ENCODE measurements at places on chromosomes 7 and 10.

- no peak for DNase-seq
These were observed 215.2 kb downstream of the RPS24 start for GRCh38 chr10:78248651-78249464.

GRCh38 chr7:122719010-122719578 lies 16.4 kb upstream of the RNF148 start:
- DNase-seq, result no peak

DNA sequence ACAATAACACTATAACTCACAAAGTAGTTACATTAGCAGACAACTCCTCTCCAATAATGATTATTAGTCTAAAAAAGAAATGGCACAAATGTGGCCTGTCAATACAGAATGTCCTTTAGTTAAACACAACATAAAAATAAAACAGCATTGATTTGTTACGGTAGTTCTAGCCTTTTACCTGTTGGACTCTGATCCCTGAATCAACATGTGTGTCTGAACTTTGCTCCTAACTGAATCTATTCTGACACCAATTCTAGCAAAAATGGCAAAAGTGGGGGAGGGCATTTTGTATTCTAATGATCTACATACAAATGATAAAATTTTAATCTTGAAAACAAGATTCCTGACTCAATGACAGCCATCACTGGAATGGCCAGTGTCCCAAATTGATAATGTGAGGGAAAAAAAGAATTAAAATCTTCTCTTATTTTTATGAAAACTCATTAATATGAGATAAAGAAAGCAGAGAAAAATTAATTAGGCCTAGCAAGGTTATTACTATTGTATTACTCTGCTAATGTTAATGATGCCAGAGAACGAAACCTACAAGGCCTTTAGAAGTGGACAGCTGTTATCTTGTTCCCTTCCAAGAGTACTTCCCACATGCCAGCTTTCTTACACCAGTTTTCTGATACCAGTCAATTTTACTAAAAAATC lies 30.2 kb downstream of the FRA10AC1 start:
- DNase-seq, result no peak

GRCh38 chr7:82172881-82173280 lies 270.7 kb downstream of the CACNA2D1 start:
- DNase-seq, result no peak

DNA sequence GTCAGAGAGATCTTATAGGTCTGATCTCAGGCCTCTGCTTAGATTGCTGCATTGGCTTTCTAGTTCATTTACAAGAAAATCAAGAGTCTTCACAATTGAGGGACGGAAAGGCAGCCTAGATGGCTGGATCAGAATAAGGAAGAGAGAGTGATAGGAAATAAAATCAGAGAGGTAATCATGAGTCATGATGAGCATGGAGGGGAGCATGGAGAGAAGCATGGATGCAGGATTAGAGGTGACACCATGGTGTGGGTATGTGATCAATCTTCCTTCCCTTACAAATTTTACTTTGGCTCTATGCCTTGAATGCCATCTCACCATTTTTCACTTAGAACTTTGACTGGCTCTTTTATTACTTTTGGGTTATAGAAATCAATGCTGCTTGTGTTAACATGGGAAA lies 1.4 kb downstream of the BCCIP start:
- DNase-seq, result no peak

- no peak for DNase-seq
These were observed 6.2 kb downstream of the PLXNA4 start for GRCh38 chr7:132569884-132570614.

DNA sequence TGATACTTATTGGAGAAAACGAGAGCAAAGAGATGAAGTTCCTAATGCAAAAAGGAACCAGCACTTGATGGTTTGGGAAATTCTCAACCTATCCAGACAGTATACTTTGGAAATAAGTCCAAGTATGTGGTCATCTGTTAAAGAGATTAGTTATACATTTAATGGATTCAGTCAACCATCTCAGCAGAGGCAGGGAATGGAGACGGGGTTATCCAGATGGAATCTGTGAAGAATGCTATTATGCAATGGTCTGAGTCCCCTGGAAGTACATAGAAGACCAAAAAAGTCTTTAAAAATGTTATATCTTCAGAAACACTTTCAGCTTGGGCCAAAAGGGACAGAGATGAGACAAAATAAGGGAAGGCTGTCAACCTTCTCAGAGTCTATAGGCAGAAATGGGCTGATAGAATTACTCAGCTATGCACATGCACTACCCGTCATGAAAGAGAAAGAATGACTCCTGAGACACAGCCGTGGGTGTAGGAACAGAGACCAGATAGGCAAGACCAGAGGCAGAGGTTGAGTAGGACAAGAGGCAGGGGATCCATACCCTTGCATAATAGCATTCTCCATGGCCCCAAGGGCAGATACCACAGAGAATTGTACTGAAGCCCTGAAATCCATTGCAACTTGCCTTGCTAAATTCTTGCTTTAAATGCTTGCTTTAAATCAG lies 738.8 kb upstream of the POT1 start:
- no peak for DNase-seq

DNA sequence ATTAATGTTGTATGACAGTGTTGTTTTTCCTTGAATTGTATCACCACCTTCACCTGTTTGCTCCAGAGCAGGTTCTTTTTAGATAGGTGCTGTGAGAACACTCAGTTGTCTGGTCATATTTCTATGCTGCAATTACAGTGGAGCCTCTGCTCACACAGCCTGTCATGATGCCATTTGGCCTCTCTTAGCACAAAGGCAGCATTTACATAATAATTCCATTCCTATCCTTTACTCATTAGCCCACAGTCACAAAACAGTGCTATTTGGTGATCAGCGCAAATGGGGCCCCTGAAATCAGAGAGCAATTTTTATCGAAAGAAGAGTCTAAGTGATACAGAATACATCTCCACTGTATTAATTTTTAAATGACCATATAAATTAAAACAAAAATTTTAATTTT lies 13.8 kb upstream of the DGKI start:
- no peak for DNase-seq

Measured in stimulated activated CD8-positive, alpha-beta memory T cell treated with anti-CD3 and anti-CD28 coated beads, Interleukin-7, amount 100 ng/mL, for 24 hours (primary cell).